Heart right ventricle (tissue), 16 donors: ENCODE measurements at places on chromosomes 11 and 22.

DNA sequence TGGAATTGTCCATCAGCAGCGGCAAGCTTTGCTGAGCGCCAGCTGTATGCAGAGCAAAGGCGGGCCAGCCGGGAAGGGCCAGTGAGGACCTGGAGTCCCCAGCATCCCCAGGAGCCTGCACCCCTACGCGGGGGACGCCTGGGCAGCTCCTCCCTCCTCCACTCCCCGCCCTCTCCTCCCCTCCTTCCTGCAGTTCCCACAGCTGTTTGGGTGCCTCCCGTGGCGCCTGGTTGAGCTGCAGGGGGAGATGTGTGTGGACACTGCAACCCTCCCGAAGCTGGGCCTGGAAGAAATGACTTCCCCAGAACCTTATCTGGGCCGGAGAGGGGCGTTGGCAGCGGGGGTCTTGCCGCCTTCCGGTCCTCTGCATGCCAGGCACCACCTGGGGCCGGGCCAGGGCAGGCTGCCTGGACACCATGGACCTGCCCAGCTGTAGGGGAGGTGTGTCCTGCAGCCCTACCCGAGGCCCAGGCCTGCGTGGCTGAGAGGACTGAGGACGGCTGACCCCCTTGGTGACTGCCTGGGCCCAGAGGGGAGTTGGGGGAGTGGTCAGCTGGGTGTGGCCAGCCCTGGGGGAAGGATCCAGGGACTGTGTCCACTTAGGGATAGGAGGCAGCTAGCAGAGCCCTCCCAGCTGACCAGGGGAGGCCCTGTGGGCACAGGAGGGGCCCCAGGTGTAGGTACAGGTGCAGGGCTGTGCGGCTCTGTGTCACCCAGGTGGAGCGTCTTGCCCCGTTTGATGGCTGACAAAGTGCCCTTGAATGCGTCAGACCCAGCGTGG, 16.8 kb upstream of the MUC6 start:
- peak; percentile 10 for DNase-seq

GRCh38 chr11:460331-461199, 10.5 kb downstream of the PTDSS2 start:
- peak; percentile 54 for DNase-seq

DNA sequence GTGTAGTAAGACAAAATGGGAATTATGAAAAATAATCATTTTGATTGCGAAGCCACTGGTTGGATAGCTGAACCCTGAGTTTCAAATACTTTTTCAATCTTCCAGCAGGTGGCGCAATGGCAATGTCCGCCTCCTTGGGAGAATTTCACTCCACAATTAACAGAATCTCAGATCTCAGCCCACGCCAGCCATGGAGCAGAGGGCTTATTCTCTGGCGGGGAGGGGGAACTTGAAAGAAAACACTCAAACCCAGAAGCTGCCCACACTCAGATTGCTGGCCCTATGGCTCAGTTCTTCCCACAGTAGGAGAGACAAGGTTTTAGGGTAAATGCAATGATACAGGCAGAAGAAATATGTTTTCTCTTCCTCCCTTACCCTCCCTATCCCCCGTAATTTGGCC, 38.7 kb upstream of the RCN1 start:
- DNase-seq, result peak; percentile 60

DNA sequence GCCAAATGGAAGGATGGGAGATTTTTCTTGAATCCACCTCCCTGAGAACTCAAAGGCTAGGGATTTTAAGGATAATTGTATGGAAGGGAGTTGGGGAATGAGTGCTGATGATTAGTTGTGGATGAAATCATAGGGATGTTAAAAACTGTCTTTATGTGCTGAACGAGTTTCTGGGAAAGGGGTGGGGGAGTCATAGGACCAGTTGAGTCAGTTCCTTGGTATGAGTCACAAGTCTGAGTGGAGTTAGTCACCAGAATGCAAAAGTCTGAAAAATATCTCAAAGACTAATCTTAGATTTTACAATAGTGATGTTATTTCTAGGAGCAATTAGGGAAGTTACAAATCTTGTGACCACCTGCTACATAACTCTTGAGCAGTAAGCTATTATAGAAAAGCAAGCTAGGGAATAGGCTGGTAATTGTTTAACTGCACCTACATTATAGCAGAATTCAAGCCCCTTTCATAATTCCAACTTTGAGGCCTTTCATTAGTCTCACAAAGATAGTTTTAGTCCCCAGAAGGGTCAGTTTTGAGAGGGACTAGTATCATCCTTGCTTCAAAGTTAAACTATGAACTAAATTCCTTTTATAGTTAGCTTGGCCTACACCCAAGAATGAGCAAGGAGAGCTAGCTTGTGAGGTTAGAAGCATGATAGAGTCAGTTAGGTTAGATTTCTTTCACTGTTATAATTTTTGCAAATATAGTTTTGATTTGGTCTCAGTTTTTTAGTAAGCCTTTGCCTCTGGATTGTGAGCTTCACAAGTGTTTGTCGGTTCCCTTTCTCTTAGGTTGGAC, 668.0 kb downstream of the ETS1 start:
- no peak for DNase-seq

DNA sequence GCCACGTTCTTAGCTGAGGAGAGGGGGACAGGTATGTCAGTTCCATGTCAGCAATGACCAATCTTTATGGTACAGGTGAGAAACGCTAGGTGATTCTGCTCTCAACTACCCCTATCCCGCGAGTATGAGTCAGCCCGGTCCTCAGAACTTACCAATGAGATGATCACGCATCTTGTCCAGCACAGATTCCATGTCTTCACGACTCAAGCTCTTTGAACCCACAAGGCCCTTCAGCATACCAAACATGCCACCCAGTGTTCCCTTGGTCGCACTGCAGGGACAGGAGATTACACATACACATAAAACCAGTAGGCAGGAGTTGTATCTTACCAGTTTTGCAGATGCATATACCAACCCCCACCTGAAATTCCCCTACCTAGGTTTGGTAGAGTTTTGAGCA, 2.9 kb downstream of the SRPRA start:
- DNase-seq, result no peak

DNA sequence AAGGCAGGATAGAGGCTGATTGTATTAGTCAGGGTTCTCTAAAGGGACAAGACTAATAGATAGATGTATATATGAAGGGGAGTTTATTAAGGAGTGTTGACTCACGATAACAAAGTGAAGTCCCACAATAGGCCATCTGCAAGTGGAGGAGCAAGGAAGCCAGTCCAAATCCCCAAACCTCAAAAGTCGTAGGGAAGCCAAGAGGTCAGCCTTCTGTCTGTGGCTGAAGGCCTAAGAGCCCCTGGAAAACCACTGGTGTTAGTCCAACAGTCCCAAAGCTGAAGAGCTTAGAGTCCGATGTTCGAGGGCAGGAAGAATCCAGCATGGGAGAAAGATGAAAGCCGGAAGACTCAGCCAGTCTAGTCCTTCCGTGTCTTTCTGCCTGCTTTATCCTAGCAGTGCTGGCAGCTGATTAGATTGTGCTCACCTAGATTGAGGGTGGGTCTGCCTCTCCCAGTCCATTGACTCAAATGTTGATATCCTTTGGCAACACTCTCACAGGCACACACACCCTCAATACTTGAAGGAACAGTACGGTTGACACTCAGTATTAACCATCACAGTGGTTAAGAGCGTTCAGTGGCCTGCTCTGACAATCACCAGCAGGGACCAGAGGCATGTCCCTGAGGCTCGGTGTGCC, 135.6 kb downstream of the CSNK2A3 start:
- DNase-seq, result no peak

DNA sequence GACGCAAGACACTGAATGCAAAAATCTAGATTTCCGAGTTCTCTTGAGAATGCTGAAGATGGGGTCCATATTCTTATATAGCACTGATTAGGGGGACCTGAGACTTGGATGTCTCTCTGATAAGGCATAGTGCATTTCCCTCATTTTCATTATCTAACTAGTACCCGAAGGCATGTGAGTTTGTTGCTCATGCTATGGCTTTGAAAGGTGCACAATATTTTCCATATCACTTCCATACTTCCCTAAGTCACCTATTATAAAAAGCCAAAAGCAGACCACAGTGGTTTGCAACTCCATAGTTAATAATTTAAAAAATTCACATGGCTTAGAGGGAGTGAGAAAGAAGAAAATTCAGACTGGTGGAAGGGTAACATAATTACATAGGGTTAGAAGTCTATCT, 1.7 kb downstream of the BTBD10 start:
- DNase-seq, result no peak

- DNase-seq, result no peak
These were observed 23.7 kb downstream of the SHANK3 start for GRCh38 chr22:50696251-50696798.

GRCh38 chr11:113315811-113316210, 1.4 kb downstream of the TTC12 start:
- no peak for DNase-seq

DNA sequence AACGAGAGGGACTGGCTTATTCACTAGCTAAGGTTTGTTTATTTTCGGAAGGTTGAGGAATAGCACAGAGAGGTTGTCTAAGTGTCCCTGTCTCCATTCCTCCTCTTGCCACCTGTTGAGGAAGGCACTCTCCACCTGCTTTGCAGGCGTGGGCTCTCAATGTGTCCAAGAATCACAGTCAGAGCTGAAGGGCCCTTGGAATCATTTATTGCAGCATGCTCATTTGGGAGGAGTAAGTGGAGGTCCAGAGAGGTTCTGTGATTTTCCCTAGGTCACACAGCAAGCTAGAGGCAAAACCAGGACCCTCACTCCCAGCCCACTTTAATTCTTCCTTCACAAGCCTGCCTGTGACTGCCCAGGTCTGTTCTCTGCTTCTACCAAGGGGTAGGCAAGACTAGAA, 21.3 kb downstream of the ZBTB16 start:
- DNase-seq, result no peak

- no peak for DNase-seq
These were observed 3.7 kb downstream of the UPB1 start for GRCh38 chr22:24498824-24499223.

DNA sequence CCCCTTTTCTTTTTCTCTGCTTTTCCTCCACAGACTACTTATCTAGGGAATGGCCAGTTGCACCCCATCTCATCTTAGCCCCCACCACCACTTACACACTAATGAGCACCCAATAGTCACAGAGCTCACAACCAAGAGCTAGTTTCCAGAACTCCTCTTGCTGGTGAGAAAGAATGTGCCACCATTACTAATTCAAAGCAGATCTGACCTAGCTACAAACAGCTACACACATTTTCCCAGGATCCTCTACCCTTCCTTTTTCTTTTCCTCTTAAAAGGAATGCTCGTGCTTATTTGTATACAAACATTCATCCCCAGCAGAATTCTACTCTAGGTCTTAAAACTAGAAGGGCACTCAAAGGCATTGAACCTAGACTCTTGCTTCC, 136.8 kb downstream of the CD44 start:
- DNase-seq, result no peak

GRCh38 chr11:72237112-72237931, 6.7 kb downstream of the PHOX2A start:
- peak; percentile 3 for DNase-seq

- no peak for DNase-seq
These were observed 17.4 kb upstream of the FLRT1 start for GRCh38 chr11:64018310-64018709.

DNA sequence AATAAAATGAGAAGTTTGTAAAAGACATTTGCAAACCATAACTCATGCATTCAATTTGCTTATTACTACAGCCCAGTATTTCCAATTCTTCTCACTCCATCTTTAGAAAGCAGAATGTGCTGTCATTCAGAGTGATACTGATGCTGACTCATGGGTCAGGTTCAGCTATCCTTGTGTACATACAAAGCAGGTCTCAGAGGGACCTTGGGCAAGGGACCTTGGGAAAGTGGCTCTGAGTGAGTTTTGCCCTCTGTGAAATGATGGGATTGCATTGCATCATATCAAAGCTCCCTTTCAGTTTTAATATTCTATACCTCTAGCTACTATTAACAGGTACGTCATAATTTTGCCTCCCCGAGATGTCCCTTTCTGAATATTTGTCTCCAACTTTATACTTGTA, 848.7 kb downstream of the OPCML start:
- DNase-seq, result no peak

DNA sequence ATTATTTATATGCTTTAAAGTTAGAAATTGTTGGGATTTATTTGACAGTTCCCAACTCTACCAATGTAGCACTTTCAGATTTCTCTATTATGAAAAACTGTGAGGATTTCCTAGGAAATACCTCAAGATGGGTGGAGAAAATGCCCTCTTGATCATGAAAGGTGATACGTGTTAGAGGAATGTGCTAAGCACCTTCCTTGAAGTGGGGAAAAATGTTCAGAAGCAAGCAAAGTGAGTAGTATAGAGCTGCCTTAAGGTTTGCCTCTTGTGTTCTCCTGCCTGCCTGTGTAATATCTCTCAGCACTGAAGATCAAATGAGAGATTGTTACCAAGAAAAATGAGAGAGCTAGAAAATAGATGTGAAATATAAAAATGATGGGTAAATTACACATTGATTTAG, 58.2 kb downstream of the YAP1 start:
- no peak for DNase-seq

DNA sequence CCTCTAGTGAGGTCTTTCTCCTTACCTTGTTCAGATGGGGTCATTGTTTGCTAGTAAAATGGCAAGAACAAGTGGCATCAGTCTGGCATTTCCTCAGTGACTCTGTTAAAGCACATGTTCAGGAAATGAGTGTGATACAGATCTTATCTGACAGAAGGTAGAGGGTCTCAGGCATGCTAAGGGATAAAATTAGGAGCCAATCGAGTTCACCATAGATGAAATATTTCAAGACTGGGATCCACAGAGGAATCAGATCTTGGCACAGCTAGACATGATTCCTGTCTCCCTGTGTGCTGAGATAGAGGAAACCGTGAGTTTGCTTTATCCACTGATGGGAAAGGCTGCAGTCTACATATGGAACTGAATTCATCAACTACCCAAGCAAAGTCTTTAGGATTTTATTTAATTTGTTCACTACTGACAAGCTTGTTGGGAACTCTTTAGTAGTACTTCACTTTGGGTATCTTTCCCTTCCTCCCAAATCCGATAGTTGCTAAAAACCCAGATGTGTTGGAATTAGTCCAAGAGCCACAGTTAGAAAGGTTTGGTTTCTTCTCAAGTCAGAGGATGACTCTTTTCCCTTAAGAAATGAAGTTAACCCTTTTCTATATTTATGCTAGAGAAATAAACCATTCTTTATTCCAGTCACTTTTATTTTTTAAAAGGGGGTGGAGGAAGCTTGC, 18.4 kb downstream of the FAM118B start:
- DNase-seq, result no peak

DNA sequence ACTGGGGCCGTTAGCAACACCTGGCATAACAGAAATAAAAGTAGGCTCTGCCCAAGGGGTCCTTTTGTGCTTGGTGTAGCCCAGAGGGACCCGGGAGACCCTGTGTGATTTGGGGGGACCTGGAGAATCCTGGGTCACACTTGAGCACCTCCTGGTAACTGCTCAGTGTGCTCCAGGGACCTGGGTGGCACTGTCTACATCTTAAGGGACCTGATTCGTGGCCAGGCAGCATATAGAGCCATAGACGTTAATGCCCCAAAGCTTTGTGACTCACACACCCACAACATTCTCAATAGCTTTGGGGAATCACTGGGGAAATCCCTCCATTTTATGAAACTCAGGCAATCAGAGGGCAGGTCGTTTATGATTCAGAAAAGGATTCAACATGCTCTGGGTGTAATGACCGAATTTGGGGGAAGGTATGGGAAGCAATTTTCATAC, 3.6 kb upstream of the IGF2 start:
- no peak for DNase-seq

GRCh38 chr22:44445731-44446130, 52.3 kb downstream of the RTL6 start:
- no peak for DNase-seq

GRCh38 chr11:3014943-3015342, 22.8 kb upstream of the NAP1L4 start:
- no peak for DNase-seq

- peak; percentile 72 for DNase-seq
These were observed at the start of gene SCARF2 for GRCh38 chr22:20437613-20438426. Gene SCARF2 (minus strand): TSS chr22:20437825. CDS start chr22:20437754, 71 bp downstream.
